Progenitor cell of endocrine pancreas (in vitro differentiated cells): ENCODE measurements at places on chromosomes 13 and 19.

DNA sequence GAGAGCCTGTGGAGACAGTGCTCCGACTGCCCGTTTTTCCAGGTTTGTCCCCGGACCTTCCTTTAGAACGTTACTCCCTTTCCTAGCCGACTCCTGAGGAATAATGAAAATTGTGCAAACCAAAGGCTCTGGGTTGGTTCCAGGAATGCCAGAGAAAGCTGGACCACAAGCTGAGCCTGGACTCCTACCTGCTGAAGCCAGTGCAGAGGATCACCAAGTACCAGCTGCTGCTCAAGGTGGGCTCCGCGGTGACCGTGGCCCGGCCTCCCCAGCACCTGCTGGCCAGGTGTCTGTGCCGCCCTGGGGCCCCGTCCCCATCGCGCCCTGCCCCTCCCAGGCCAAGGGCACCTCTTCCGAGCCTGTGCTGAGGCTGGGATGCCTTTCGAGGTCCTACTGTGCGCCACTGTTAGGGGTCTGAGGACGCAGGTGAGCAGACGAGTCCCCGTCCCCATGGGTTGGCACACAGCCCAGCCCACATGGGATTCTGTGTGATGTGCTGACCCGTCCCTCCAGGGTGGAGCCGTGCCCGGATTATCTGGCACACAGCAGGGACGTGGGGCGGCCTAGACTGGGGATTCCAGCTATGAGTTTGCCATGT lies 20.5 kb upstream of the F7 start:
- no peak for DNase-seq

DNA sequence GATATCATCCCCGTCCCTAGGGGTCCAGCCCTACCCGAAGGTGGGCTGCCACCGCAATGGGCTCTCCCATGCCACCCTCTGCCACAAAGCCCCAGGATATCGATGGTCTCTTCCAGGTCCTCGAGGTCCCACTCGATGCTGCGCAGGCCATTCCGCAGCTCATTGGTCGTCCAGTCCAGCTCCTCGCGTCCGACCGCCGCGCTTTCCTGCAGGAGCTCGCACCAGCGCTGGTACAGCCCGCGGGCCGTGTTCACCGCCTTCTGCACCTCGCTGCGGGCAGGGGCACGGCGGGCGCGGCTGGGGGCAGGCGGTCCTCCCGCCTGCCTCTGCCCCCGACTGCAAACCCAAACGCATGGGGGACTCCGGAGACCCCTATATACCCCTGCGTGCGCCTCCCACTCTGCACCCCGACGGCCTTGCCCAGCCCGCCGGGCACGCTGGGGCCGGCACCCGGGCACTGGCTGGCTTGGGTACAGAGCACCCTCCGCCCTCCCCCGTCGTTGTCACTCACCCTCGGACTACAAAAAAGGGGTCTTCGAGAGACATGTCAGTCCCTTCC lies 468 bp downstream of the STX10 start:
- peak; percentile 48 for DNase-seq

GRCh38 chr13:41557719-41558118 lies 100.4 kb downstream of the RGCC start:
- DNase-seq = no peak

- no peak for DNase-seq
Observed at GRCh38 chr19:27777726-27778125, 1435.2 kb downstream of the UQCRFS1 start.

DNA sequence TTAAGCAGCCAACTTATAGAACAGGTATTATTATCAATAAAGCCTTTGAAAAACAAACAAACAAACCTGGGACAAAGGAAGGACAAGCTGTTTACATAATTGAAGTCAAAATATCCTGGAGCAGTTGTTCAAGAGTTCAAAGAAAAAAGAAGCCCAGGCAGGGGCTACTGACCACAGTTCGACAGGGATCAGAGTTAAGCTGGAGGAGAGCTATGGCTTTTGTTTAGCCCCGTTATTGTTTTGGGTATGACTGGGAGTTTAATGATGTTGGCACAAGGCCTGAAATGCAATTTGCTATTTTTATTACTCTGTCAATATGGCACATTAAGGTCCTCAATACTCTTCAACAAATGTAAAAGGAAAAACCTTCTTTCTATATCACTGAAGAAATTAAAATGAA lies 624.4 kb upstream of the KLHL1 start:
- DNase-seq = no peak

DNA sequence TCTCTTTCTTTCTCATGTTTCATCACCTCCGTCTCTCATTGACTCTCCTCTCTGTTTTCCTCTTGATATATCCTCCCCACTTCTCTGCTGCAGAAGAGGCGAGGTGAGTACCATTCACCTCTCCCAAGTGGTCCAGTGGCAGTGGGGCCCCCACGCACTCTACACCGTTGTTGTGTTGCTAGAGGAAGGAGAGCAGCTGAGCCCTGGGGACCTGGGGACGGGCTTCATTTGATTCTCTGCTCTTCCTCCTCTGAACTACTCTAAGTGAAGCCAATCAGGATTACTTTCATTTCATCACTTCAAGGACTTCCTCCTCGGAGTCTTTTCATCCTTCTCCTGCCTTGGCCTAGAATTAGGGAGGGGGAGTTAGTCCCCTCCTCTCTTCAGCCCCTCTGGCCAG lies 64.6 kb downstream of the CCNE1 start:
- DNase-seq = no peak
